ENCODE measurements at places on chromosomes 3 and 15.

DNA sequence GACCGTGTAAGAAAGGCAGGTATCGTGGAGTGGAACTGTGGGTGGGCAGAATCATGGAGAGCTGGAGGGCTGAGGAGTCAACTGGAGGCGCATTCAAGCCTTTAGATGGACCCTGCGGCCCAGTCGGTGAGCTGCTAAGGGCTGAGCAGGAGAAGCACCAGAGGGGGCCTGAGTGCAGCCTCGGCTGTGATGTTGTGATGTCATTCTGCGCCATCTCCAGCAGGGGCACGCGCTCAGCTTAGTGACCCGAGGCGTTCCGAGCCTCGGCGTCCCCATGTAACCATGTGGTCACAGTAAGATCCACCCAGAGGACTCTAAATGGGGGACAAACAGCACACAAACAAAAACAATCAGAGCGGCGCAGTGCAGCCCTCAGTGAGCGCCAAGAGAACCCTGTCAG lies 76.8 kb downstream of the VGLL4 start:
- no peak for DNase-seq

DNA sequence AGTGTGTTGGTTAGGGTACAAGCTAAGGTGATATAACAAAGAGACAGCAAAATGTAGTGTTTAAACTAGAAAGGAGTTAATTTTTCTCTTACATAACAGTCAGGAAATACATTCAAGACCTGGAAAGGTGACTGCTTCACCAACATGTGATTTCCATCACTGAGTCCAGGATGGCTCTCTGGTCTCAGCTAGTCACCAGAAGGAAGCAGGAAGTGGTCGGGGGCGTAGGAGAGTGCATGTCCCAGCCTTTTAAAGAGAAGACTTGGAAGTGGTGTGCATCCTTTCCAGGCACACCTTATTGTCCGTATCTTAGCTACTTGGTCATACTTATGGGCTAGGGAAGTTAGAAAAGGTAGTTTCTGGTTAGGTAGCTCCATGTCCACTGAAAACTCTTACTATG lies 11.1 kb upstream of the UBE2Q2 start:
- DNase-seq = no peak

- peak; percentile 79 for DNase-seq
These were observed 154.4 kb upstream of the SGO1 start for GRCh38 chr3:20340324-20340928.

DNA sequence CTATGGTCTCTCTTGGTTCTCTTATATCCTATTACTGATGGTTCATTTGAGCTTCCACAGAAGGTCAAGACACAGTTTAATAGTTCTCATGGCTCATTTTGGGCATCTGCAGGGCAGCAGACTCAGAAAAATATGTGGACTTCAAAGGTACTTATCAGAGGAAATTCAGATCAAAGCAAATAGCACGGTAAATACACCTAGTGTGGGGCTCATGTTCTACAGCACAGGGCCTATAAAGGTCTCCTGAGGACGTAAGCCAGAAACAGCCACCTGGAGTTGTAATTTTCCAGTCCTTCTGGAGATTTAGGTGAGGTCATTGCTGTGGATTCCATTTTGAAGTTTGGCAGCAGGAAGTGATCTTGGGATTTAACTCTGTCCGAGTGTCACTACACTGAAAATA lies 134.5 kb upstream of the SGO1 start:
- DNase-seq = no peak

- DNase-seq = no peak
These were observed 209.0 kb downstream of the LRRN1 start for GRCh38 chr3:4008205-4008604.

DNA sequence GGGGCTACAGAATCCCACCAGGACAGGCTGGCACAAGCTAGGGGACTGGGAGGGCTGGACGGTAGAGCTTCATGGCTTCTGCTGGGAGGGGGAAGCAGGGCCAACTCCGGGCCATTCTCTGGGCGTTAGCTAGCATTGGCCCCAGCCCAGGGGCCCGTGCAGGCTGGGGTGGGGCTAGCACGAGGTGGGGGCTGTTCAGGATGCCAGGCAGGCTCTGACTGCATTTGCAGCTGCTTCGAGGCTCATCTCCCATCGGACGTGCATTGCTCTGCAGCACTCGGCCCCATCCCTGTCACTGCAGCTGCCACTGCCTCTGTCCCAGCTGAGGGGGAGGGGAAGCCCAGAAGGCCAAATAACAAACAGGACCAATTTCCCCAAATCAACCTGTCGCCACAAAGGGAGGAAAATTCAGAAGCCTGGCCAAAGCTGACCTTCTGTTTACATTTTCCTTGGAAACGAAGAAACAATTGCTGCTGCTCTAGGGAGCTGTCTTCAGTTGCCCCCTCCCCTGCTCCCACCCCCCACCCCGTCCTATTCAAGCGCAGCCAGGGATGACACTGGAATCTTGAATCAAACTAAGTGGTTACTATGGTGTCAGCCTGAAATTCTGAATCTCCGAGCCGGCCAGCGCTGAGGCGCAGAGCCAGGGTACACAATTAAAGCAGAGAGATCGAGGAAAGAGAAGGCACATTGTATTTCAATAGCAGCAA lies 138.8 kb upstream of the PRR20G start:
- DNase-seq = no peak

GRCh38 chr3:21152555-21152954 lies 598.5 kb downstream of the ZNF385D start:
- no peak for DNase-seq

DNA sequence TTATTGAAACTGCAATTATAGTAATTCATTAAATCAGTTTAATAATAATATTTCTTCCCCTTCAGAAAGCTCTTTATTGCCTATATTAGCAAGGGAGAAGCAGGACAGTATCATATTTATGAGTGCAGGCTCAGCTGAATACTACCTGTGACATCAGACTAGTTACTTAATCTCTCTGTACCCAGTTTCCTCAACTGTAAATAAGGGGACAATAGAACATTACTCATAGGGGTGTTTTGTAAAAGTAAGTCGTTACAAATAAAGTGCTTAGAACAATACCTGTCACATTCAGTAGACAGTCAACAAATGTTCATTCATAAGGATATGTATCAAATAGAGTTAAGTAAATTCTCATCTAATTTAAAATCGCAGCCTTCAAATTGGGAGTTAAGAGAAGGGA lies 12.1 kb upstream of the VPS39 start:
- no peak for DNase-seq

GRCh38 chr3:10744098-10744465 lies 71.9 kb upstream of the SLC6A11 start:
- no peak for DNase-seq

DNA sequence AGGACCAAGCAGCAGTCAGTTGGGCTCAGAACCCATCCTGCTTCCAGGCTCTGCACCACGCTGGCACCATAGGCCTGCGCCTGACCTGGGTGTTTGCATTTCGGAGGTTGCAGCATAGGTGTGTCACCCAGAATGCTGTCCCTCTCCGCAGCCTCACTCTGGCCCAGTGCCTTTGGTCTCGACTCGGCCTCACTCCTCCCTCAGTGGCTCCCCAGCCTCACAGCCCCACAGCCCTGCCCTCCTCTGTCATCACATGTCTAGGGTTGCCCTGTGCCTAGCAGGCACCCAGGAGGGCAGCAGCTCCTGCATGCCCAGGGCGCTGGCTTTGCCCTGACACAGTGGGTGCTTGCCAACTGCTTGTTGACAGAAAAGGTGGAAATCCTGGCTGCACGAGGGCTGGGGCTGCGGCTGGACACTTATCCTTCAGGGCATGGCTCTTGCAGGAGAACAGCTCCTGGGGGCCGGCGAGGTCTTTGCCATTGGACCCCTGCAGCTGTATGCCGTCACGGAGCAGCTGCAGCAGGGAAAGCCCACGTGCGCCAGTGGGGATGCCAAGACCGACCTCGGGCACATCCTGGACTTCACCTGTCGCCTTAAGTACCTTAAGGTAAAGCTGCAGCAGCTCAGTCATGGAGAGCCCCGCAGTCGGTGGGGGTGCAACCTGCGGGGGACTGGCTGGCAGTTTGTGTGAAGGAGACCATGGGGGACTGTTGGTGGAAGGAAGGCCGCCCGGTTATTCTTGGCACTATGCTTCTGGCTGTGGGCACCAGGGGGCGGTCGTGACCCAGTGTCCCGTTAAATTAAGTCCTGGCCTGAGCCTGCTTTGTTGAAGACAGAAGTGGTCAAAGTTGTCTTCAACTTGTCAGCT lies 16.2 kb downstream of the NISCH start:
- DNase-seq = no peak

DNA sequence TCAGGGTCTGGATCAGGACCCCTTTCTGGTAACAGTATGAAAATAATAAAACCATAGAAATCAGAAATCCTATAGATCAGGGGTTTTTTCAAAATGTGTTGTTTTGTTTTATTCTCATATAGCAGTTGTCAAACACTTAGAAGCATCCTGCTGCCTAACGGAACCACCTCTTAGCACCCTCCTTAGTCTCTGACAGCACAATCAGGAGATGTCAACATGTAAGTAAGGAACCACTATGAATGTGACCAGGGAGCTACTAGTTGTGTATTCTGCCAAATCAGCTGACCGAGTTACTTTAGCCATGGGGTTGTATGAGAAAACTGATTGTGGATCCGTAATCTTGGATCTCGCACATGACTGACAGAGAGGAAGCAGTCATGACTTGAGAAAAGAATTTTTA lies 22.2 kb downstream of the CCDC39 start:
- DNase-seq = no peak

Data from HS-27A (cell line).